ENCODE measurements at places on chromosomes 4 and X.

- no peak for DNase-seq
Measured at GRCh38 chrX:100368167-100368566, 41.9 kb downstream of the PCDH19 start.

- no peak for DNase-seq
Measured at GRCh38 chr4:119933606-119934005, 133.0 kb downstream of the MAD2L1 start.

- no peak for DNase-seq
Measured at GRCh38 chr4:140252141-140252741, 98.3 kb upstream of the MAML3 start.

- DNase-seq, result no peak
Measured at GRCh38 chrX:10903523-10903922, 207.6 kb upstream of the HCCS start.

DNA sequence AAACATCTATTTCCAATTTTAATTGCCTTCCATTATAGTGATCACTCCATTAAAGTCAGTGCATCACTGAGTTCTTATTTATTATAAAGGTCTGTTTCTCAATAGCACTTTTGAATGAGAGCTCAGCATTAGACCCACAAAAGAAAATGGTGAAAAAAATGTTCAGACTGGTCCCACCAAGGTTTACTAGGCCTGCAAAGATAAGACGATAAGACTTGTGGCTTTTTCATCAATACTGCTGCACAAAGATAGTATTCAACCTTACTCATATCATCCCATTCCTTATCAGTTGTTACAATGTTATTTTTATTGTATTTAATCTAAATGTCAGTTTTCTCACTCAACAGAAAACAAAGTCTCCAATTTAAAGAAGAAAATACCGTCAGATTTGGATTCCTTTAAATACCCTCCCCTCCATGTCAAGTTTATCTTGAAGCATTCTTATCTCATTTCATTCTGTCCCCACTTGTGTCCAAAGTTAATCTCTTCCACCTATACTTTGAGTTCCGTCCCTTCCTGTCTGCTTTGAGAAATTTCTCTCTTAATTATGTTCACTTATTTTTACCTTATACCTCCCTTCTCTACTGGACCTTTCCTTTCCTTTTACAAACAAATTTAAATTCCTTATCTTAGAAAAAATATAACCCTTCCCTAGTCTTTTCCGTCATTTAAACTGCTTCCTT lies 140.0 kb downstream of the GASK1B start:
- no peak for DNase-seq

DNA sequence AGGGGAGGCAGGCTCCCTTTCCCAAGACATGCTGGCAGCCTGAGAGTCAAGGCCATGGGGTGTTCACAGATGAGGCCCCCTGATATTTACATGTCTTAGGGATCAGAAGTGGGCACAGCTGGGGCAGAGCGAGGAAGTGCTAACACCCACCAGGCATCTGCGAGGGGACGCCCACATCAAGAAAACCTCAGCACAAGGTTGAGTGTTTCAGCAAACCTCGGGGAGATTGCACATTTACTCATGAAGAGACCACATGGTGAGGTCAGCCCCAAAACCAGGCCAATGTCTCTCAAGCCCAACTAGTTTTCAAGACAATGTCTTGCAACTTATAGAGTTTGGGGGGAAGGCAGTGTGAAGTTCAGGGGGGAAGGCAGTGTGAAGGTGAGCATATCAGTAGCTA lies 55.2 kb downstream of the CLNK start:
- DNase-seq, result no peak

- no peak for DNase-seq
Measured at GRCh38 chr4:151302432-151302831, 23.0 kb downstream of the SH3D19 start.

GRCh38 chrX:119688911-119689321 lies 4.1 kb downstream of the SEPTIN6 start:
- no peak for DNase-seq

GRCh38 chr4:181784881-181785280 lies 458.3 kb upstream of the TENM3 start:
- no peak for DNase-seq

DNA sequence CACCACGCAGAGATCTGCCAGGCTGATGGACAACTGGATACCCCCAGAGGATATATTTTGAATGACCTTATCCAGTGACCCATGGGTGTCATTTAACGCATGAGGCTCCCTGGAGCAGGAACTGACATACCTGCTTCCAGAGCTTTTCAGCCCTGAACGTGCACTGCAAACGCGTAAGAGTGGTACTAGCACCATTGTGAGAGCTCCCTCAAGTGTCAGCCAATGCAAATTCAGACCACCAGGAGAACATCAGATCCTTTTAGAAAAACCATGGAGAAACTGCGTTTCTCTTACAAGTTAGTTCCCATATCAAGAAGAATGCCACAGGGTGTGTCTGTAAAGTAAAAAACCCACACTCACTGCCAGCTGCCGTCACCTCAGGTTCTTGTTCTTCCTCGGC lies 7.3 kb downstream of the TREX2 start:
- no peak for DNase-seq

GRCh38 chr4:156779774-156780173 lies 191.8 kb downstream of the PDGFC start:
- no peak for DNase-seq

DNA sequence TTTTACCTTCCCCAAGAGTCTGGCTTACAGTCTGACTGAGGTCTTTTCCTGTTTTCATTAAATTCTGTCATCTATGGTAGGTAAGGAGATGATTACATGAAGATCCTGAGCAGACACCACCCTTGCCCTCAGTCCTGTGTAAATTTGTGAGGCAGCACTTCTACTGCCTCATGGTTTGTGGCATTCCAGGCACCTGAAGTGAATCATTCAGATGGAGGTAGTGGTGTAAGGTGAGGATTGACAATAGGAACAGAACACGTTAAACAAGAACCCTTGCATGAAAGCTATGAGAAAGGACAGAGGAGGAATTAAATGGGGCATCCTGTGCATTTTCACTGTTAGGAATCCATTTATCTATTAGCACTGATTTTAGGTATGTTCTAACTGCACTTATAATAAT lies 618.6 kb downstream of the TLL1 start:
- DNase-seq, result no peak

- no peak for DNase-seq
Measured at GRCh38 chr4:159206427-159206871, 103.6 kb downstream of the RAPGEF2 start.

- DNase-seq, result no peak
Measured at GRCh38 chrX:120746153-120746552, 116.3 kb upstream of the C1GALT1C1 start.

Measured in cortex of kidney (tissue), 1 donor.